ENCODE measurements at places on chromosomes 2 and 18. TPM values are rescaled to one million over a fixed set of nuclear protein-coding genes. Genes with fewer than 3 reads are reported as not detected.

Gene TXNDC9
- total RNA-seq = 19.9 TPM

DNA sequence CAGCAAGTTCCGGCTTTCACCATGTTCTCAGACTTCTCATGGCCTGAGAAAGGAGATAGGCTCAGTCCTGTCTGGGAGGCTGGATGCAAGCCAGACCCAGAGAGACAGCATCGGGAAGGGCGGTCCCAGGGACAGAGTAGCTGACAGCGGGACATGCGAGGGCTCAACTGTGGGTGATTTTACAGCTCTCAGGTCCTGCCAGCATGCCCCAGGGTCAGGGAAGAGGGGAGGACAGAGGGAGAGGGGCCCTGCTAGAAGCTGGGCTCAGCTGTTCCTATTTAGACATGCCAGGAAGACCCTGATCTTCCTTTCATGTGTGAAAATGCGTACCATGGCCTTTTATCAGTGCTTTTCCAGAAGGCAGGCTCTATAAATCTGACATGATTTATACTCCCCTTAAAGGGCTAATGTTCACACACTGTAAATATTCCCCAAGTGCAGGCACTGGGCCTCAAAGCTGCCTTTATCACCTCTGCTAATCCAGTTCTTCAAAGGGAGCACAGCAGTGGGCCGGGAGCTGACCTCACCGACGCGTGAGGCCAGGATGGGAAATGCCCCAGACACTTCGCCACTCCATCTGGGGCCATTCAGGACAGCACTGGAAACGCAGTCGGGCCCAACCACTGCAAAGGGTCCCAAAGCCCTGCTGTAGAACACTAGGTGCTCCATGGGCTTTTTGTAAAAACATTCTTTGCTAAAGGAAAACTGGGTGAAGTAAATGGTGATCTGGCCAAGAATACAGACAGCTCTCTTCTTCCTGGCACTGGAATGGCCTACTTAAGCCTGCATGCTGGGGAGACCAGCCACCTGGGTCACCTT is 96.1 kb upstream of the LMAN1 start:
- no peak for DNase-seq

- DNase-seq = no peak
Observed at GRCh38 chr2:48135797-48136196, 229.5 kb upstream of the FBXO11 start.

DNA sequence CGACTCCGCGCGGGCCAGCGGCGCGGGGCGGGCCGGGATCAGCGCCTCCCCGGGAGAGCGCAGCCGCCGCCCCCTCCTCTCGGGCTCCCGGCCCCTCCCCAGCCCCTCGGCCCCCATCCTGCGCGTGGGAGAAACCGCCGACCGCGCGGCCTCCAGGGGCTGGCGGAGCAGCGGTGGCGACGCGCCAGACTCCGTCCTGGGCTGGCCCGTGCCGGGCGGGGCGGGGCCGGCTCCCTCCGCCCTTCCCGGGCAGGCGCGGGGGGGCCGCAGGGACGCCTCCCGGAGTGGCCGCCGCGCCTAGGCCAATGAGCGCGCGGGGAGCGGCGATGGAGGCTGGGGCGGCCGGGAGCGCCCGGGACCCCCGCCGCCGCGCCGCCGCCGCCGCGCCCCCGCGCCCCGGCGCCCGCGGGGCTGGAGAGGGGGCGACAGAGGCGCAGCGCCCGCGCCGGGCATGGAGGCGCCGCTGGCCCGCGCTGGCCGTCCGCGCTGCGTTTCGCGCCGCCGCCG is 49.1 kb downstream of the KCNIP3 start:
- DNase-seq = no peak

DNA sequence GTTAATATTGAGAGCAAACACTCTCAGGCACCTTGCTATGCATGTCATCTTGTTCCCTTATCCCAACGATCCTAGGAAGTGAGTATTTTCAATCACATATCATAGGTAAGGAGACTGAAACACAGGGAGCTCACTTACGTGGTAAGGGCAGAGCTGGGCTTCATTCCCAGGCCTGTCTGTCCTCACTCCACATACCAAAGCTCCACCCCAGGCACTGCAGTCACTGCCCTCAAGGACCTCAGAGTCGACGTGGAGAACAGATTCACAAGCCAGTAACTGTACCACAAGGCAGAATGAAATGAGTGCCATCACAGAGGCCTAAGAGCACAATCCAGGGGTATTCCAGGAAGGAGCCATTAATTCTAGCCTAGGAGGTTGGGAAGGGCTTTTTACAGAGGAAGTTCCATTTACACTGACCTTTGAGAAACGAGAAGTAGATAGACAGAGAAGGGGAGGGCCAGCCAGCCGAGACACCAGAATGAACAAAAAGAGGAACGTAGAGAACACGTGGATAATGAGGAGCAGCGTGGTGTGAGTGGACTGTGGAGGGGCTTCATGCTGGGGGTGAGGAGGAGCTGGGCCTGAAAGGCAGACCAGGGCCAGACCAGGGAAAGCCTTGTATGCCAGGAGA is 48.6 kb downstream of the KIAA2012 start:
- DNase-seq = no peak
